ENCODE measurements at places on chromosomes 1 and 21.

DNA sequence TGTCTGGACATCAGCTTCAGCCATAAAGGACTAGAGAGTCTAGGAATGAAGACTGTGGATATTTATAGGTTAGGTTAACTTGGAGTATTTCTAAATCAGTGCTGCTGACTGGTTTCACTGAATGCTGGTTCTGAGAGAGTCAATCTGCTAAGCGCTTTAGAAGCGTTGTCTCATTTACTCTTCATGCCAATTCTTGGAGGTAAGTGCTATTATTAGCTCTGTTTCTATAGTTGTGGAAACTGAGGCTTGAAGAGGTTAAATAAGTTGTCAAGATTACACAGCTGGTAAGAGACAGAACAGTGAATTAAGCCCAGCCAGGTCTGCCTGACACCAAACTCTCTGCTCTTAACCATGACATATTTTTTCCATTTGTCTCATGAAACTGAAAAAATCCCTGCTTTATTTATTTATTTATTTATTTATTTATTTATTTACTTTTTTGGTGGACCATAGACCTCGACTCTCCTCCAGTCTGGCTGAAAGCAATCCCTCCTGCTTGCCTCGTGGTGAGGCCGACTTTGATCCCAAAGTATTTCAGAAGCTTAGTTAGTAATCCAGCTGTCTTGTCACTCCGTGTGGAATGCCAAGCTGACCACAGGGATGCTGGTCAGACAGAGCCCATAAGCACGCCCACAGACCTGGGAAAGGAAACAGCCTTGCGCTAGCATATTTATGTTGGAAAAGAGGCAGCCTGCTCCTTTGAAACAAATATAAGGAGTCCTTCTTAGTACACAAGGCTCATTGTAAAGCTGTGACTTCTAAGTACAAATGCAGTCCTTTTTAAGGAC, 16.9 kb downstream of the NTMT2 start:
- DNase-seq: peak; percentile 78

- DNase-seq: peak; percentile 38
Observed at GRCh38 chr1:159054427-159054826, 22.1 kb downstream of the AIM2 start.

DNA sequence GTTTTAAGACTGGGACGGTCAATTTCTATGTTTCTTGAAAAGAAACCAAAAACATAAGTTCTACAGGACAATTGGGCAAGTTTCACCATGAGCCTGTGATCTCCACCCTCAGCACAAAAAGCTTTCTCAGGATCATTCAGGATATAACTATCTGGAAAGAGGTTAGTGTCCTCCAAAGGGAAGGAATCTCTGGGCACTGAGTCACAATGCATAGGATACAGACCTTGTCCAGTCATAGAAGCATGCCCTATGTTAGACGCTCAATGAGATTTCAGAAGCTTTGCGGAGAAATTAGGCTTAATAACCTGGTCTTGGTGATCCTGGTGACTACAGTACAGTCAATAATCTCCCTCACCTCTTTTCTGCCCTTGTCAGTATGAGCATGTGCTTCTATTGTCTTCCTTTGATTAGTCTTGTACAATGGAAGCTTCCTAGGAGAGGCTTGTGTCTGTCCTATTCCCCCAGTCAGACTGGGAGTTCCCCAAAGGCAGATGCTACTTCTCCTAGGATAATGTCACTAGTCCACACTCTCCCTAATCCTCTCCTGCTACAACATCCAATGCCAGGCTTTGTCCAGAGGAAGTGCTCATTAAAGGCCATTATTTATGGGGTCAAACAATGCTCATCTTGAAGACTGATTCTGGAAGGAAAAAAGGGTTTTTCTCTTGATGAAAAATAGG, 97.4 kb downstream of the KCNH1 start:
- no peak for DNase-seq

GRCh38 chr1:207397525-207397926, 56.6 kb upstream of the CR2 start:
- peak; percentile 37 for DNase-seq

- no peak for DNase-seq
Observed at GRCh38 chr1:2535455-2535854, 5.4 kb upstream of the HES5 start.

GRCh38 chr1:118947790-118948189, 40.4 kb downstream of the TBX15 start:
- DNase-seq: peak; percentile 75

- DNase-seq: no peak
Observed at GRCh38 chr1:109616391-109616790, 3.0 kb downstream of the GNAT2 start.

DNA sequence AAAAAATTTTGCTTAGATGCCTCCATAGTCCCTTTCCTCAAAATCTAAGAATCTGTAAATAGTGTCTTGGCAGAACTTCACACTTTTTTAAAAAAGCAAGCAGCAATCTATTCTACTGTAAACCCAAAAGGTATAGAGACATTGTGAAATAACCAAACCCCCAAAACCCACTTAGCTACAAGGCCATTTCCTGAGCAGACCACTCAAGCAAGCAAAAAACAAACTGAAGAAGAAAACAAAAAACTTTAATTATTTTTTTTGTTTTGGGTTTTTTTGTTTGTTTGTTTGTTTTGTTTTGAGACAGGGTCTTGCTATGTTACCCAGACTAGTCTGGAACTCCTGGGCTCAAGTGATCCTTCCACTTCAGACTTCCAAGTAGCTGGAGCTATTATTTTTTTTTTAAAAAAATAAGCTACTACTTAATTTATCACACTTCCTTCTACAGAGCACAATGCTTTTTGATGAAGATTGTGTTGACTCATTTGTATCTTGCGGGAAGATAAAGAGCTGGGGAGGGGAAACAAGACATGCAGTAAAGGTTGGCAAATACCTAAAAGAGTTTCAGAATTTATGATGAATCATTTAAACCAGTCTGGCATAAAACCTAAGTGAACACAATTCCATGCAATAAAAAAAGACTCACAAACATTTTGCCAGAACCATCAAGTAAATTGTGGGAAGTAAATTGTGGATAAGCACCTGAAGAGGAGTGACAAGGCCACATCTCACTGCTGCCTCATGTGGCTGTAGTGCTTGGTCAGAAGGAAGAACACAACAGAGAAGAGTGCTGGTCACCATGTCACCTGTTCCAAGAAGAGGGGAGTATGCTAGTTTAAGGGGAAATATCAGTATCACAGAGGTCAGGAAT, 2.7 kb upstream of the PTPN22 start:
- DNase-seq: peak; percentile 66

- DNase-seq: no peak
Observed at GRCh38 chr1:30855686-30856259, 52.8 kb downstream of the SDC3 start.

GRCh38 chr1:37514350-37515184, at the start of gene MEAF6:
Gene MEAF6, minus strand, starts transcription at chr1:37514766. Its CDS starts 20 bp downstream, at chr1:37514746.
- peak; percentile 83 for DNase-seq

DNA sequence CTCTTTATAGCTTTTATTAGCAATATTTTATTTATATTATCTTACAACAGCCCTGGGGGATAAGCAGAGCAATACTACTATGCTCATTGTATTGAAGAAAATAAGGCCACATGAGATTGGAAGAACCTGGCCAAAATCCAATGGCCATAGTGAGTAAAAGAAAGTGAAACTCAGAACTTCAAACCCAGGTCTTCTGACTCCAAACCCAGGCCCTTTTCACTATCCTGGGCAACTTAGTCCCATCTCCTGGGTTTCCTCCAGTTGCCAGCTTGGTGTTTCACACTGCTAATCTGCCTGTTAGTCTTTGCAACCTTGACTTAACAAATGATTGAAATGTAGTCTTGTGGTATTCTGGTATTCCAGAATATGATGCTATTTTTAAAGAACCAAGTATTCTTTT, 22.4 kb upstream of the EXO1 start:
- no peak for DNase-seq

GRCh38 chr1:226983992-226984364, 43.9 kb downstream of the COQ8A start:
- DNase-seq: no peak

DNA sequence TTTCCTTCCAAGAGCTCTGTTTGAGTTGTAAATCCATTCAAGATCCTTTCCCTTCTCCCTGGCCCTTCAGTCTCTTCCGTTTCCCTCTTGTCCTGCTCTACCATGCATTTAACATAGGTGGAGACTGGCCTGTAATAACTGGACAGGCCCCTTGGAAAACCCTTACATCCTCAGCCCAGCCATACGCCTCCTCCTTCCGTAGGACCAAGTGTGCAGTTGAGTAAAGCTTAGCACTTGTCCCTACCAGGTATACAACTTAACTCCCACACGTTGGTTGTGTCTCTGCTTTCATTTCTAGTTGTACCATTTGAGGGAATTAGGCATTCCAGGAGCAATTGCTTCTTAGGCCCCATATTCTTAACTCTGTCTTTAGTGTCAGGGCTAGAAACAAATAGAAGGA, 6.4 kb downstream of the MAN1C1 start:
- no peak for DNase-seq

GRCh38 chr1:1432274-1432950, 3.1 kb upstream of the VWA1 start:
- no peak for DNase-seq

DNA sequence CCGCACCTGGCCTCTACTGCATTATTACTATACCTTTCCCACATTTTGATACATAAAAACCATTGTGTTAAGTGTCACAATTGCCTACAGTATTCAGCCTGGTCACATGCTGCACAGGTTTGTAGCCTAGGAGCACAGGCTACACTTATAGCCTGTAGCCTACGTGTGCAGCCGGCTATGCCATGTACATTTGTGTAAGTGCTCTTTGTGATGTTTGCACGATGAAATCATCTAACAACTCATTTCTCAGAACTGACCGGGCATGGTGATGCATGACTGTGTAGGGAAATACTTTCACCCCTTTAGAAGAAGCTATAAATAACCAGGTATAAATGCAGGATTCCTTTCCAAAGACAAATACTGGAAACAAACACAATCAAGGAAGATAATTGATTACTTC, 12.1 kb downstream of the ERG start:
- DNase-seq: peak; percentile 56

DNA sequence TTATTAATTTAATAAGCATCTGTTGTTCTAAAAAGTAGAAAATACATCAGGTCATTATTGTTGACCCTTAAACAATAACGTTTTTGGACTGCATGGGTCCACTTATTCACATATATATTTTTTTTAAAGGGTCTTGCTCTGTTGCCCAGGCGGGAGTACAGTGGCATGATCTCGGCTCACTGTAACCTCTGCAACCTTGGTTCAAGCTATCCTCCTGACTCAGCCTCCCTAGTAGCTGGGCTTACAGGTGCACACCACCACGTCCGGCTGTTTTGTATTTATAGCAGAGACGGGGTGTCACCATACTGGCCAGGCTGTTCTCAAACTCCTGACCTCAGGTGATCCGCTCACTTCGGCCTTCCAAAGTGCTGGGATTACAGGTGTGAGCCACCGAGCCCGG, 53.0 kb downstream of the DAP3 start:
- no peak for DNase-seq

GRCh38 chr1:199033661-199034060, 394.8 kb downstream of the PTPRC start:
- no peak for DNase-seq

DNA sequence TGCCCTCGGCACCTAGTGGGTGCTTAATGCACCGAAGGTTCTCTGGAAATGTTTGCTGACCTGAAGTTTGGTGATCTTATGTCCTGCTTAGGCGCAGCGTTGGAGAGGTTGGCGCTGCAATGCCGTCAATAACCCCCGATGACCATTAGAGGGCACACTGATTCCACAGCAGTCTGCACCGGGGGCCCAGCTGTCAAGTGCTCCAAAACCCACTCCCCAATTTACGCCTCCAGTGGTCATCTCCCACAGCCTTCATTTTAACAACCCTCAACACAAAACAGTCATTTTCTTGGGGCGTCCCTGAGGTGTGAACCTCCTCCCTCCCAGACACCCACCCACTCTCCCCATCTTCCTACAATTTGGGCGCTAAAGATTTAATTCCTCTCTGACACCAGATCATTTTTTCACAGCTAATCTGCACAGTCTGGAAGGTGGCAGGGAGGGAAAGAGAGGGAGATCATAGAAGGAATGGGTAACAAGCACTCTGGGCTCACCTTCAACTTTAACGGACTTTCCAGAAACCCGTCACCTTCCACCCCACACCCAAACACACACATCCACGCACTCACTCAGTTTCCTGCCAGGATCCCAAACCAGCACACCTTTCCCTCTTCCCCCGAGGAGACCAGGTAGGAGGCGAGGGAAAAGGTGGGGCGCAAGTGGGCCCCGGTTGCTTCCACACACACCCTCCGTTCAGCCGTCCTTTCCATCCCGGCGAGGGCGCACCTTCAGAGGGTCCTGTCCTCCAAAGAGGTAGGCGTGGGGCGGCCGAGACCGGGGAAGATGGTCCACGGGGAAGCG, 570 bp upstream of the NPR1 start:
- DNase-seq: peak; percentile 33

DNA sequence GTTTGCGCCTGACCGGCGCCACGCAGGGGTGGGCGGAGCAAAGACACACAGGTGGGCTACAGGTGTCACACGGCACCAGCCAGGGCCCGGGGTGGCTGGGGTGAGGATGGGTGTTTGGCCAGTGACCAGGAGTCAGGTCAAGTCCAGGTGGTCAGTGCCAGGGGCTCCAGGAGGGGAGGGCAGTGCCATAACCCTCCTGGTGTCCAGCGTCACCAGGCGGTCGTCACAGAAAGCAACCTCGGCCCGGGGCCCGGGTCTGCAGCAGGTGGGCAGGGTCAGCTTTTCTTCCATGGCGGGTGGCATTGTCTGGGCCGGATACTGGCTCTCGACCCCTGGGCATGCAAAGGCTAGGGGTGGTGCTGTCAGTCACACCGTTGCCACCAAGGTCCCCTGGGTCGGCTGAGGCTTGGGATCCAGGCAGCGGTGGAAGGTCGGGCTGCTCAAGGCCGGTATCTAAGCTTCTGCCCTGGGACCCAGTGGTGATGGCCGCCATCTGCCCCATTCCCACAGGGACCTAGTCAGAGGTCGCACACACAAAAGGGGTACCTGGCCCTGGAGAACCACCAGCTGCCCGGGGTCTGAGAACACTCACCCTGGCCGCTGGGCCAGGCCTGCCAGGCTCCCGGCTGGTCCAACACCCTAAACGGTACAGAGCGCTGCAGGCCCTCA, 1.8 kb downstream of the FNDC10 start:
- DNase-seq: no peak

- DNase-seq: no peak
Observed at GRCh38 chr1:111204983-111205713, 4.7 kb upstream of the DENND2D start.

DNA sequence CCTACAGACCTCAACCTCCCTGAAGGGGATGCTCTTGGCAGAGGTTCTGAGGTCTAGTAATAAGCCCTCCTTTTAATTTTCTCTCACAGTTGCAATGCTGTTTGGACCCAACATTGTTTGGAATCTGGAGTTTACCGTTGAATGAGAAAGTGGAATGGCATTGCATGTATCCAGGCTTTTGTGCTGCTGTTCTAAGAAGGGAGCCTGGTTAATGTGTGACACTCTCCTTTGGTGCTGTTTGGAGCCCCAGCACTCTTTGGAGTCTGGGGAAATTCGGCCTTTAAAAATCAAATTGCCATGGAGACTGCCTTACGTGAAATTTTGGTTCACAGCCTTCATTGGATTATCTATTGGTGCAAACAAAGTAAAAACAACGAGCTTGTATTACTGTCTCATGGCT, 23.7 kb upstream of the TMEM61 start:
- no peak for DNase-seq

- DNase-seq: peak; percentile 79
Observed at GRCh38 chr1:150561974-150562445, 12.8 kb downstream of the ADAMTSL4 start.

GRCh38 chr1:39214714-39214997, 10.2 kb downstream of the MACF1 start:
- no peak for DNase-seq

- DNase-seq: no peak
Observed at GRCh38 chr1:116793357-116793935, 39.2 kb downstream of the CD2 start.
